Thoracic aorta (tissue), 2 donors: ENCODE measurements at places on chromosomes 12 and 14.

- H3K27ac ChIP-seq = no peak overlapping the region
- no peak for DNase-seq
- H3K4me3 ChIP-seq = no peak overlapping the region
- no peaks in the 10 kb centered on the region for H3K27me3 ChIP-seq
- H3K4me1 ChIP-seq = no peaks in the 10 kb centered on the region
Measured at GRCh38 chr12:88844426-88844825, 264.2 kb upstream of the KITLG start.

DNA sequence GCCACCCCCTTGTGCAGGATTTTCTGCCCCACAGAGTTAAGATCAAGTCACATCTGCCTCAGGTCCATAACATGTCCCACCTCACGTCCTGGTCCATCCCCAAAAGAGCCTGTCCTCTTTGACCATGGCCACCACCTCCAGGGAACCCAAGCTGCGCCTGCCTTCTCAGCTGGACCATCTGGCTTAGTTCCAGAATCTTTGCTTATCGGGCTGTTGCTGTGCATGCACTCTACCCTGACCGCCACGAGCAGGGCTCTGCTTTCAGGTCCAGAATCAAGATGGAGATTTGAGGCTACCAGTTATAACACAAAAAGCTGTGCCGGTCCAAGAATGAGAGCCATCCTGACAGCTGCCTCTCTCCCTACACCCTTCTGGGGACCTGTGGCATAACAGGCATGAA lies 326.7 kb downstream of the DPF3 start:
- H3K4me1 ChIP-seq = peaks cover 19% of the 10 kb centered on the region
- no peak overlapping the region for H3K27ac ChIP-seq
- H3K27me3 ChIP-seq = no peaks in the 10 kb centered on the region
- H3K4me3 ChIP-seq = no peak overlapping the region
- no peaks in the 10 kb centered on the region for H3K36me3 ChIP-seq

- no peaks in the 10 kb centered on the region for H3K36me3 ChIP-seq
- H3K27me3 ChIP-seq = no peaks in the 10 kb centered on the region
- DNase-seq = no peak
- no peak overlapping the region for H3K4me3 ChIP-seq
- H3K27ac ChIP-seq = no peak overlapping the region
- H3K4me1 ChIP-seq = no peaks in the 10 kb centered on the region
Measured at GRCh38 chr12:9243999-9244649, 35.9 kb upstream of the PZP start.

- peaks cover 16% of the 10 kb centered on the region for H3K4me1 ChIP-seq
- DNase-seq = no peak
- no peaks in the 10 kb centered on the region for H3K27me3 ChIP-seq
- peak overlapping the region; percentile 82 for H3K27ac ChIP-seq
Measured at GRCh38 chr14:59464486-59465315, 479 bp downstream of the GPR135 start.

GRCh38 chr12:51270067-51270950 lies at the start of gene SMAGP:
Gene SMAGP, minus strand, starts transcription at chr12:51270415. Its CDS starts 1,137 bp downstream, at chr12:51269278.
- H3K4me1 ChIP-seq = peaks cover 7% of the 10 kb centered on the region
- H3K4me3 ChIP-seq = peak within 1 kb of the TSS; percentile 83
- no peaks in the 10 kb centered on the region for H3K27me3 ChIP-seq
- DNase-seq = no peak
- H3K27ac ChIP-seq = no peak within 1 kb of the TSS

- no peak for DNase-seq
- H3K27me3 ChIP-seq = no peaks in the 10 kb centered on the region
- H3K27ac ChIP-seq = no peak overlapping the region
- H3K36me3 ChIP-seq = no peaks in the 10 kb centered on the region
- no peaks in the 10 kb centered on the region for H3K4me1 ChIP-seq
Measured at GRCh38 chr14:70201994-70202393, 13.2 kb upstream of the SLC8A3 start.

DNA sequence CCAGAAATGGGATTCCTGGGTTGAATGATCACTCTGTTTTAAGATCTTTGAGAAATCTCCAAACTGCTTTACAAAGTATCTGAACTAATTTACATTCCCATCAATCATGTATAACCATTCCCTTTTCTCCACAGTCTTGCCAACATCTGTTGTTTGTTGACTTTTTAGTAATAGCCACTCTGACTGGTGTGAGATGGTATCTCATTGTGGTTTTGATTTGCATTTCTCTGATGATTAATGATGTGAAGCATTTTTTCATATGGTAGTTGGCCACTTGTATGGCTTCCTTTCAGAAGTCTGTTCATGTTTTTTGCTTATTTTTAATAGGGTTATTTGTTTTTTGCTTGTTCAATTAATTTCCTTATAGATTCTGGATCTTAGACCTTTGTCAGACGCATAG lies 211.8 kb upstream of the AVPR1A start:
- no peak for DNase-seq
- H3K4me3 ChIP-seq = no peak overlapping the region
- no peaks in the 10 kb centered on the region for H3K36me3 ChIP-seq
- H3K4me1 ChIP-seq = no peaks in the 10 kb centered on the region

DNA sequence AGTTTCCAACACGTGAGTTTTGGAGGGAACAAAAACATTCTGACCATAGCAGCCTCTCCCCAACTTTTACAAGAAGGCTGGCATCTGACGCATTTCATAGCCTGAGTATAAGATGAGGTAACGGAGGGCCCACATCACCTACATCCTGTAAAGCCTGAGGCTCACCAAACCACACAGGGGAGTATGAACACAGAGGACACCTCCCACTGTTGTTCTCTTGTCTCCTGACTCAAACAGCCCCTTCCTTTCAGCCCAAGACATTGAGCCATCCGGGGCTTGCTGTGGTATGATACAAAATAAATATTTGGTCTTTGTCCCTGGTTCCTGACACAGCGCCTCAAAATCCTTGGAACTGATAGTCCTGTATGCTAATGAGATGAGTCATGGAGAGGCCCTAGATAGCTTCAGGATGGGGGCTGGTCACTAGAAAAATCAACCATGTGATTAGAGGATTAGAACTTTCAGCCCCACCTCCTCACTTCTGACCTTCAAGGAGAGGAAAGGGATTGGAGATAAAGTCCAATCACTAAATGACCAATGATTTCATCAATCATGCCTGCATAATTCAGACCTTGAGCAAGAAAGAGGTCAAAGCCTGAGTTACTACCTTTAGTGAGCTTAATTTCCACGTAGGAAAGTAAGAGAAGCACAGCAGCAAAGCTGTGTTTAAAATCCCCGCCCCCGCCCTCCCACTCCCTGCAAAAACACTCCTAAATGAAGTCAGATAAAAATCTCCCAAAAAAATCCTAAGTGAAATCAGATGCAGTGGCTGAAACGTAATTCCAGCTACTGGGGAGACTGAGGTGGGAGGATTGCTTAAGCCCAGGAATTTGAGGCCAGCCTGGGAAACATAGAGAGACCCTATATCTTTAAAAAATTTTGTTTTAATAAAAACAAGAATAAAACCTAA lies 236.4 kb downstream of the PCNX1 start:
- no peaks in the 10 kb centered on the region for H3K4me1 ChIP-seq
- H3K36me3 ChIP-seq = no peaks in the 10 kb centered on the region
- no peak overlapping the region for H3K4me3 ChIP-seq
- no peak for DNase-seq
- H3K27me3 ChIP-seq = no peaks in the 10 kb centered on the region

DNA sequence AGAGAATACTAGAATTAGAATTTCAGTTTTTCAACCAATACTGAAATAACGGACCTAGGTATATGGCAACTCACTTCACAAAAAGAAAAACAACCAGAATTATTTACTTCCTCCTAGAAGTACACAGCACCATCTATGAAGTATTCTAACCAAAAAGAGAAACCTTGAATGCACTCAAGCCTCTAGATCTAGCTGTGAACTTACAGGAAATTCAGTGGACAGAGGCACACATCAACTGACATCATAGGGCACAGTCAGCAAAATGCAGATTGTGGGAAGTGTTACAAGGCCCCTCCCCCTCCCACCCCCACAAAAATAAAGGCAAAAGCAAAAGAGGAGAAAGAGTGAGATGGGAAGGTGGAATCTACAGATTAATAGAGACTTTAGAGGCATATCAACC lies 102.4 kb downstream of the TMTC1 start:
- no peak overlapping the region for H3K27ac ChIP-seq
- H3K4me3 ChIP-seq = no peak overlapping the region
- peaks cover 4% of the 10 kb centered on the region for H3K4me1 ChIP-seq
- H3K27me3 ChIP-seq = no peaks in the 10 kb centered on the region

DNA sequence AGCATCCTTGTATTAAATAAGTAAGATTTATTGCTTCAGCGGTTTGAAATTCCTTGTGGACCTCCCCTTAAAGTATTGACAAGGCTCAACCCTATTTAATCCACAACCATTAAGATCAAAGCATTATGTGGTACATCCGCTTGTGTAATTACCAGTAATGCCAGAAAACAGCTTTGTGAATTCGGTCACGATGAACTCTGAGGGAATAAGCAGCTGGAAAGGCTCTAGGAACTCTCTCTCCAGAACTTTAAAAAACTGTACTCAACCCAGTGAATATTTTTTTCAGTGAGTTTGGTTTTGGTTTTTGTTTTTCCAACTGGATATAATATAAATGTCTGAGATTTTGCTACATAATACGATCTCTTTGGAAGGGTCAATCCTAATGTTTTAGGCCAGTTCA lies 49.3 kb upstream of the DIO2 start:
- no peaks in the 10 kb centered on the region for H3K27me3 ChIP-seq
- no peak for DNase-seq
- H3K4me1 ChIP-seq = no peaks in the 10 kb centered on the region
- no peak overlapping the region for H3K4me3 ChIP-seq

DNA sequence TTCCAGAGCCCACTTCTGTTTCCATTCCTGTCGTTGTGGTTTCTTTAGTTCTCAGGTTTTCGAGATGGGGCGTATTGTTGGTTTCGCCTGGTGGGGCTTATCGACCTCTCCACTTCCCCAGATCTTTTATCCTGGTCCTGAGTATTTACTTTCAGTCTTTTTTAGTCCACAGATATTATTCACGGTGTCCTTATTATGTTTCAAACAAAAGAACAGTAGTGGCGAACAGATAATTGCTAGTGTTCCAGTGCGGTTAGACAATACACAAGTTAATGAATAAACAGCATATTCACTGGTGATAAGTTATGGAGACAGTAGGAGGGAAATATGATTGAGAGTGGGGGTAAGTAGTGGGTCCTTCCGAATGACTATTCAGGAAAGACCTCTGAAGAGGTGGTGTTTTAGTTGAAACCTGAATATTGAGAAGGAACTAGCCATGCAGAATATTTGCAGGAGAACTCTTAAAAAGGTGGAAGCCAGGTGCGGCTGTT lies 668 bp downstream of the TMEM260 start:
- no peak for DNase-seq
- H3K27ac ChIP-seq = peak overlapping the region; percentile 49

DNA sequence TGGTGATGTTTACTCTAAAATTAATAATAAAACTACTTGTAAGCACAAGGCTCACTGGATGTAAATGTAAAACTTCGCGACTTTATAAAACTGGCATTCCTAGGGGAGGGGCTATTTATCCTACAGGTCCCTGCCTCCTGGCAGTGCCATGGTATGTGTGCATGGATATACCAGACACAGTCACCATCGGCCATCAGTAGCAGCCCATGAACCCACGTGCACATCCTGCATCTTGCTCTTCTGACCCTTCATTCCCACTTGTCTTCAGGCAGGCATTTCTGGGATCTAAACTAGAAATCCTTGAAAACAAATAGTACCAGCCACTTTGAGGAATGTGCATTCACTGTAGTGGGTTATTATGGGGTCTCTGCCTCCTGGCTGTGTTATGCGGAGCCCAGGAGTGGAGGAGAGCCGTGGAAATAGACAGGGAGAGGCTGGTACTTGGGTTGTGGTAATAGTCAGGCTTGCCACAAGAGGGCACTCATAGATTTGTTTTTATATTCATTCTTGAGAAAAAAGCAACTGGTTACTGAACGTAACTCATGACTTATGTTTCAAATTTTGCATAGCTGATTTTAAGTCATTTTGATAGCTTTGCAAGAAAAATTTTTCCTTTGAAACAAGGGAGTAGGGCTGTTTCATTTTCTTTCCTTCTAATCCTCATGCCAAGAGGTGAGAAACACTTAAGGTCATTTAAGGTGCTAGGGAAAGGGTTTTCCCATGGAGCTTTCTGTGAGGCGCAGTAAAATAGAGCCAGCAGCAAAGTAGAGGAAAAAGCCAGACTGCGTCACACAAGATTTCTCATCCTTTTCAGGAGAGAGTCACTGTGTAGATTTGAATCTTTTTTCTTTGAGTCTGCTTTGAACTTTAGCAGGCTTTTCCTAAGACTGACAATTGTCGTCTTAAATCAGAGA lies 17.4 kb upstream of the GALNT16 start:
- H3K27ac ChIP-seq = peak overlapping the region; percentile 21
- H3K4me3 ChIP-seq = peak overlapping the region; percentile 58

DNA sequence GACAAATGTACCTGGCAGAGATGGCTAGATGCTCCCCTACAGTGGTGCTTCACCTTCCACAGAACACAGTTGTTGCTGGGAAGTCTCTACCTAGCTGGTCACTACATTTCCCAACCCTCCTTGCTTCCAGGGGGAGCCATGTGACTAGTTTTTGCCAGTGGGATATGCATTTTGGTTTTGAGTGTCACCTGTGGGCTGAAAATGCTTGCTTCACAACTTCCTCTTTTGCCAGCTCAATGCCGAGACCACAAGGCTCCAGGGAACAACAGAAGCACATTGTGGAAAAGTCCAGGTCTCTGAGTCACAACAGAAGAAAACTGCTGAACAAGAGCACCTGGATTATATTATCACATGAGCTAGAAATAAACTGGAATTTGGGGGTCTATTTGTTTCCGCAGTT lies 48.5 kb upstream of the ARHGAP5 start:
- H3K36me3 ChIP-seq = no peaks in the 10 kb centered on the region
- no peak for DNase-seq
- H3K4me1 ChIP-seq = no peaks in the 10 kb centered on the region
- no peak overlapping the region for H3K4me3 ChIP-seq

GRCh38 chr12:105555556-105556295 lies 225.2 kb downstream of the C12orf75 start:
- no peaks in the 10 kb centered on the region for H3K27me3 ChIP-seq
- no peak overlapping the region for H3K27ac ChIP-seq

DNA sequence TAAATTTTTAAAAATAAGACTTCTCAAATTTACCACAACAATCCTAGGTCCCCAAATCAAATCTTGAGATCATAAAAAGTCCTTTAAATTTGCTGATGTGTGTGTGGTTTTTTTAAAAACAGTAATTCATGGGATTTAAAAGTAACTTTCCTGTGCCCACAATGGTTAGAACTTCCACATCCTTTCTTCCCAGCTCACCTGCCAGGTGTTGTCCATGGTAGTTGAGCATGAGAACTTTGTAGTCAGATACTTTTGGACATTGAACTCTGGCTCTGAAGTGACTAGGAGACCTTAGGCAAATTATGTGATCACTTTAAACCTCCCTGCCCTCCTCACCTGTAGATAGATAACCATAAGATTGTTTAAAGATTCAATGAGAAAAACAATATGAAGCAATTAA lies 253.2 kb downstream of the NPAS3 start:
- H3K27ac ChIP-seq = no peak overlapping the region
- H3K36me3 ChIP-seq = no peaks in the 10 kb centered on the region
- no peak overlapping the region for H3K4me3 ChIP-seq
- no peaks in the 10 kb centered on the region for H3K4me1 ChIP-seq
- no peaks in the 10 kb centered on the region for H3K27me3 ChIP-seq
- no peak for DNase-seq
